ENCODE measurements at places on chromosomes 16 and 17. TPM values are rescaled to one million over a fixed set of nuclear protein-coding genes. Genes with fewer than 3 reads are reported as not detected.

AOC2 gene
- 2.2 TPM for total RNA-seq

ACACA gene
- 44.7 TPM for total RNA-seq

ZNF19 gene
- 2.2 TPM for total RNA-seq

HS3ST2 gene
- 11.8 TPM for total RNA-seq

OTOA gene
- total RNA-seq = not detected

SPATA22 gene
- not detected for total RNA-seq

ALG1 gene
- total RNA-seq = 22.8 TPM

TMC7 gene
- total RNA-seq = 1.7 TPM

All from vagina (tissue), 2 donors.